Fibroblast of skin of right biceps (primary cell): ENCODE measurements at places on chromosomes 3 and 15.

DNA sequence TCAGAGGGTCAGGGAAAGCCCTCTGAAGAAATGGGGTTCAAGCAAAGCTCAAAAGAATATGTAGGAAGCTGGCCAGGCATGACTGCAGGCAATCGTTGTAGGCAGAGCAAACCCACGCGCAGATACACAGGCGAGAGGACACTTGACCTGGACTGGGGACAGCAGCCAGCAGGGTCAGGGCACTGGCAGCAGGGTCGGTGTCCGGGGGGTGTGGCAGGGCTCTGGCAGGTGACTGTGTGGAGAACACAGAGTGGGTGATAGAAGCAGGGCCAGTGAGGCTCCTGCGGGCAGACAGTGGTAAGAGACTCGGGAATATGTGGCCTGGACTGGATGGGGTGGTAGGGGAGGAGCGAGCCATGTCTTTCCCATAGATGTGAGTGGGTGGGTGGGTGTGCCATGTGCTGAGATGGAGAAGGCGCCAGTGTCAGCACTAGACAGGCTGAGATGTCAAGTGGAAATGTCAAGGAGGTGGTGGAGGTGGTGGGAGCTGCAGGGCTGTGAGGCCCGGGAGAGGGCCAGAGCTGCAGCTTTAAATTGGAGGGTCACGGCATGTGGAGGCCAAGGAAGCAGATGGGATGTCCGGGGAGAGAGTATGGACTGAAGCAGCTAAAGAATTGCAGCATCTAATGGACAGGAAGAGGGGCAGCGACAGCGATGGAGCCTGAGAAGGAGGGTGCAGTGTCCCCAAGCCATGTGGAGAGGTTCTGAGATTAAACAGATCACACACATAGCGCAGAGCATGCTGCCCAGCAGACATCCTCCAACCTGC is 13.4 kb downstream of the TMEM43 start:
- no peak for DNase-seq

GRCh38 chr3:103167850-103168249 is 733.0 kb downstream of the ZPLD1 start:
- no peak for DNase-seq

- DNase-seq, result peak; percentile 36
These were observed at the start of gene CHST13 for GRCh38 chr3:126523745-126524428. Gene CHST13, plus strand, starts transcription at chr3:126524155. Its CDS starts 178 bp downstream, at chr3:126524333.

DNA sequence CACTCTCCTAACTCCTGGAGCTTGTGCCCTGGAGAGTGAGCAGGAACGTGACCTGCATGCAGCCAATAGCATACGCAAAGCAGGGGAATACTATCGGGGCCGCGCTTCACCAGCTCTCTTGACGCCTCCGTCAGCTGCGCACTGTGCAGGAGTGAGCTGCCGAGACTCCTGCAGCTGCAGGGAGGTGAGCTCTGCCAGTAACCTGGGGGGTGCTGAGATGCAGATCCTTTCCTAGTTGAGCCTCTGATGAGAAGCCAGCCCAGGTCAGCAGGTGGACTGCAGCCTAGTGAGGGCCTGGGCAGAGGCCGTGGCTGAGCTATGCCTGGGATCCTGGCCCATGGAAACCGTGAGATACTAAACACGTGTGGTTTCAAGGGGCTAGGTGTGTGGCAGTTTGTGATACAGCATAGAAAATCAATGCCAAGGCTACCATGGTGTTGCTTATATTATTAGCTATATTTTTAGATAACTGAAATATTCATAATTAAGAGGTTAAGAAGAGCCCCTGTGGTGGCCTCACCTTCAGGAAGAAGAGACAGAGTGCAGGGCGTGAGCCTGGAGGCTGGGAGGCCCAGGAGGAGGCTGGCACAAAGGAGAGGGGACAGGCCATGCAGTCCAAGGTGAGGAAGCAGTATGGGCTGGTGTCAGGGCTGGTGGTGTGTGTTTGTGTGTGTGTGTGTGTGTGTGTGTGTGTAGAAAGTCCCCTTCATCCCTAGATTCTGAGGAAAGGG is 5.9 kb upstream of the DNAJB8 start:
- DNase-seq, result no peak

GRCh38 chr3:188217726-188218125 is 63.8 kb downstream of the LPP start:
- DNase-seq, result no peak

GRCh38 chr3:178456621-178457285 is 79.5 kb upstream of the KCNMB2 start:
- no peak for DNase-seq

- no peak for DNase-seq
These were observed 274.7 kb downstream of the RPLP1 start for GRCh38 chr15:69727121-69727924.

GRCh38 chr3:150079029-150079739 is 108.5 kb upstream of the PFN2 start:
- DNase-seq, result peak; percentile 98

- DNase-seq, result no peak
These were observed 170.3 kb downstream of the CHDH start for GRCh38 chr3:53675942-53676341.

DNA sequence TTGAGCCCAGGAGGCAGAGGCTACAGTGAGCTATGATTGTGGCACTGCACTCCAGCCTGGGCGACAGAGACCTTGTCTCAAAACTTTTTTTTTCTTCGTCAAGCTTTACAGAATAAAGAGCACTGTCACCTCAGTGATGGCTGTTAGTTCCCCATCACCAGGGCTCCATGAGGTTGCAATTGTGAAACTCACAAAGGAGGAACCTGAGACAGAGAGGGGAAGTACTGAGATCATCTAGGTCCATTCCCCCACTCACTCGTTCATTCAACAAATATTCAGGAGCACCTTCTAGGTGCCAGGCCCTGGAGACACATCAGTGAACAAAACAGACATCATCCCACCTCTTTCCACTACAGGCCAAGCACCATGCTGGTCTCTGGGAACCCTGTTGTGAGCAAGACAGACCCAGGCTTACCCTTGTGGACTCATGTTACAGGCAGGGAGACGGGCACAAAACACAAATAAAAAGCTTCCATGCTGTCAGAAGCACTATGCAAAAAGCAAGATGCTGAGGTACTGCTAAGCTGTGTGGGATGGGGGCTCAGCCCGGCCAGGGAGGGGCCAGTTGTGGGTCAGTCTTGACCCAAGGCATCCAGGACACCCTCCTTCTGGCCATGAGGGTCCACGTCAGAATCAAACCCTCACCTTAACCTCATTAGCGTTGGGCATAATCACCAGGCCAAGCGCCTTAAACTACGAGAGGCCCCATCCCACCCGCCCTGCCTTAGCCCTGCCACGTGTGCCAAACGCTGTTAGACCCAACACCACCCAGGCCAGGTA is 2.1 kb upstream of the RHO start:
- no peak for DNase-seq

DNA sequence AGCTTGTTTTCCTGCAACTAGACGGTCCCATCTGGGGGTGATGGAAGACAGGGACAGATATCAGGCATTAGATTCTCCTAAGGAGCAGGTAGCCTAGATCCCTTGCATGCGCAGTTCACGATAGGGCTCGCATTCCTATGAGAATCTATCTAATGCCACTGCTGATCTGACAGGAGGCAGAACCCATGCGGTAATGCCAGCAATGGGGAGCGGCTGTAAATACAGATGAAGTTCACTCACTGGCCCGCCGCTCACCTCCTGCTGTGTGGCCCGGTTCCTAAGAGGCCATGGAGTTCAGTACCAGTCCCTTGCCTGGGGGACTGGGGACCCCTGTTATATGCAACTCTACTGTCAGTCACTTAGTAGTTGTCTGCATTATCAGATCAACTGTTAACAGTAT is 7.9 kb upstream of the DENND6A start:
- no peak for DNase-seq

DNA sequence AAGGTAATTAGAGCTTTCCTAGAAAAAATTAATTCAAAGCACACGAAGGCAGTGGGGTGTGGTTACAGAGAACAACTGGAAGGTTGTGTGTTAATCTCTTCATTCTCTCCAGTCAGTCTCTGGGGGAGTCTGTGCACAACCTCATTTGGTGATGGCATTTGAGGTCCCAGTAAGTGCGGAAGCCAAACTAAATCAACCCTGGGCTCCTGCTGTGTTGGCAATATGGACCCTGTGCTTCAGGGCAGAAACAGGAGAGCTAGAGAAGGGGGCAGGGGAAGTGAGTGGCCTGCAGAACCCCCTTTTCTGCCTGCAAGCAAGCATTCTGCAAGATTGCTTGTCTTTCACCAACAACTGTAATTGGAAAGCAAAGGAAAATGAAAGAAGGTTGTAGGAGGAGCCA is 195.9 kb upstream of the ST8SIA2 start:
- no peak for DNase-seq

GRCh38 chr3:153038779-153039178 is 123.2 kb upstream of the RAP2B start:
- DNase-seq, result no peak

GRCh38 chr3:179016979-179017670 is 54.5 kb downstream of the ZMAT3 start:
- DNase-seq, result no peak

- DNase-seq, result peak; percentile 45
These were observed 754 bp downstream of the B3GNT5 start for GRCh38 chr3:183253528-183254486.

DNA sequence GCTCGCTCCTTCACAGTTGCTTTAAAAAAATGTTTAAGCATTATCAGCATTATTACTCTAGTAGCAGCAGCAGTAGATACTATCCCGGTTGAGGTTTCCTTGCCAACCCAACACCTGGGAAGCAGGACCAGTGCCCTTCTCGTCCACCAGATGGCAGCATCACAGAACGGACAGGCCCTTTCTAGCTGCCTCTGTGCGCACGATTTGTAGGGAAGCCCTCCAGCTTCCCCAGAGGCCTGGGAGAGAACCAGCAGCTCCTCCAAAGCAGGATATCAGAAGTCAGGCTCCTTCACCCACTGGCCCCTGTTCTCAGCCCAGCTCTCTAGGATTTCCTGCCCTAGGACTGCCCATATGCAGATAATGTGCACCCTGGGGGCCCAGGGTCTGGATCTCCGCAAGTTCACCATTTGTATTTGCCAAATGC is 16.8 kb upstream of the ESYT3 start:
- peak; percentile 79 for DNase-seq
